ENCODE measurements at places on chromosomes 2 and 18. TPM values are rescaled to one million over a fixed set of nuclear protein-coding genes. Genes with fewer than 3 reads are reported as not detected.

DNA sequence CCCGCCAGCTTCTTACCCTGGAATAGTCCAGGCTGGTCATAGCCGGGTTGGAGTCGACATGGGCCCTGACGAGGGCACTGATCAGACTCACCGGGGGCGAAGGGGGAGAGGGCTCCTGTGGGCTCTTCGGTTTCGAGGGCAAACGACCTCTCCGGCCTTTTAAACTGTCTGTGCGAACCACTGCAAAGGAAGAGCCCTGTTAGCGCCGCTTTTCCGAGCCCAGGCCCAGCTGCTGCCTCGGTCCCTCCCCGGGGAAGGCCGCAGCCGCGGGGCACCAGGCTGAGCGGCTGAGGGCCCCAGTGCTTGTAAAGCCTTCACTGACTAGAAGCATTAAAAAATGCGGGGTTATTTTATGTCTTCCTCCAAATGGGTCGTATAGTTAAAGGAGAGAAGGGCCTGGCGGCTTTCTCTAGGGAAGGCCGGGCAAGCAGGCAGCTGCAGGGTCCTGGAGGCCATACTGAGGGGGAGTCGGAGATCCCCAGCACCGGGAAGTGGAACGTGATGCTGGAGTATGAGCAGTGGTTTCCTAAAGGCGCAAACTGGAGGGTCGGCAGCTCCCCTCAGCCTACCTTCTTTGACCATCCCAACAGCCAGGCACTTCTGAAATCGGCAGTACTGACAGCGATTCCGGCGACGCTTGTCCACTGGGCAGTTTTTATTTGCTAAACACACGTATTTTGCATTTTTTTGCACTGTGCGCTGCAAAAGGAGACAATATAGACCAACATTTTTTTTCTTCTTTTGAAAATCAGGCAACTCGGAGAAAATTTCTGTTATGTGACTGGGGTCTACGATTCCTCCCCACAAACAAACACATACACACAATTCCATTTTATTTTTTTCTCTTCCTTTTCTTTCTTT lies 4.5 kb downstream of the NR4A2 start:
- DNase-seq = no peak
- H3K4me3 ChIP-seq = no peak overlapping the region
- no peaks in the 10 kb centered on the region for H3K36me3 ChIP-seq
- H3K27ac ChIP-seq = no peak overlapping the region
- H3K4me1 ChIP-seq = peaks cover 27% of the 10 kb centered on the region

The SERPINB5 gene
- not detected for total RNA-seq

GRCh38 chr2:172513935-172514586 lies 41.8 kb upstream of the PDK1 start:
- H3K27ac ChIP-seq = no peak overlapping the region
- DNase-seq = no peak
- no peaks in the 10 kb centered on the region for H3K27me3 ChIP-seq
- H3K4me1 ChIP-seq = peaks cover 10% of the 10 kb centered on the region
- H3K36me3 ChIP-seq = no peaks in the 10 kb centered on the region
- no peak overlapping the region for H3K4me3 ChIP-seq

DNA sequence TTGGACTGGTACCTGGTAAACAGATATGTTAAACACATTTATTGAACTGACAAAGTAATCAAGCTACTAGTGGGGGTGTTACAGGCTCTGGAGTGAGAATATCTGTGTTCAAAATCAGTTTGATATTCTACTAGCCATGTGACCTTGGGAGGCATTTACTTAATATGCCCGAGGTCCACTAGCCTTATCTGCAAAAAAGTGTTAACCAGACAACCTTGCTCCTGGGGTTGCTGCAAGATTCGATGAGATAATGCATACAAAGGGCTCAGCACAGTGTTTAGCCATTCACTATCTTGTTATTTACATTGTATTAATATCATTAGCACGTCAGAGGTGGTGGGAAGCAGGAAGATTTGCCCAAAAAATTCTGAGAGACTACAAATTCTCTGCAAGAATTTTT lies 103.3 kb downstream of the CDH2 start:
- no peak overlapping the region for H3K27ac ChIP-seq
- no peak overlapping the region for H3K4me3 ChIP-seq
- H3K27me3 ChIP-seq = no peaks in the 10 kb centered on the region
- no peaks in the 10 kb centered on the region for H3K36me3 ChIP-seq
- DNase-seq = no peak

GRCh38 chr2:169071455-169071854 lies 2.1 kb downstream of the DHRS9 start:
- H3K36me3 ChIP-seq = no peaks in the 10 kb centered on the region
- peaks cover 7% of the 10 kb centered on the region for H3K4me1 ChIP-seq
- H3K27ac ChIP-seq = no peak overlapping the region

The PIGN gene
- 9.6 TPM for total RNA-seq

The CHST9 gene
- total RNA-seq = not detected

DNA sequence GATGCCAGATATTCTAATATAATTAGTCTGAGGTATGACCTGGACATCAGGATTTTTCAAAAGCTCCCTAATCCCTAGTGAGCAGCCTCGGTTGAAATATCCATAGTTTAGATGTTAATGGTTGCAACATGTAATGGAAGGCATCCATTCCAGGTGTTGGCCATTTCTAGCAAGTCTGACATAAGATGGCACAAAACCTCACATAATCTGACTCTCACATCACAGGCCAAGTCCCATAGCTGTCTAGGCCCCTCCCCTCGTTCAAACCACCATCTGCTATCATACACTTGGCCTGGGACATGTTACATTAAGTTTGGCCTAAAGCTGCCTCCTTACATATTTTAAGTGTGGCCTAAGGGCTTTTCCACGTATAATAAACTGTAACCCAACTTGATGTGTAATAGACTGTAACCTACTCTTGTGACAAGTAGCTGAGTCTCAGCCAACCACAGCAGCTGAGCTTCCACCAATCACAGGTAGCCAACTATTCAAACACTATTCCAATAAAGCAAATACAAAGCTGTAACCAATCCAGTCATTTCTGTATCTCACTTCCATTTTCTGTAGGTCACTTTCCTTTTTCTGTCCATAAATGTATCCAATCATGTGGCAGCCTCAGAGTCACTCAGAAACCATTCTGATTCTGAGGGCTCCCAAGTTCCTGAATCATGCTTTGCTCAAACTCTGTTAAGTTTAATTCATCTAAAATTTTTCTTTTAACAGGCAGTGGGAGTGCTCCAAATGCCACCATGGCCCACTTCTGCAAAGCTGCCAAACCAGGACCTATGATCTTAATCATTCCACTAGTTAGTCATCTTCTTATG lies 59.4 kb downstream of the ADD2 start:
- no peaks in the 10 kb centered on the region for H3K4me1 ChIP-seq
- no peaks in the 10 kb centered on the region for H3K36me3 ChIP-seq
- no peak for DNase-seq
- no peak overlapping the region for H3K27ac ChIP-seq
- H3K4me3 ChIP-seq = no peak overlapping the region

- peaks cover 10% of the 10 kb centered on the region for H3K27me3 ChIP-seq
- no peaks in the 10 kb centered on the region for H3K36me3 ChIP-seq
Observed at GRCh38 chr2:175864137-175864850, 137.8 kb downstream of the LNPK start.

GRCh38 chr2:235568431-235568830 lies 74.6 kb downstream of the AGAP1 start:
- DNase-seq = no peak
- no peaks in the 10 kb centered on the region for H3K4me1 ChIP-seq
- peaks cover 11% of the 10 kb centered on the region for H3K27me3 ChIP-seq
- H3K27ac ChIP-seq = no peak overlapping the region
- H3K4me3 ChIP-seq = no peak overlapping the region

The TTC21B gene
- 22.9 TPM for total RNA-seq

DNA sequence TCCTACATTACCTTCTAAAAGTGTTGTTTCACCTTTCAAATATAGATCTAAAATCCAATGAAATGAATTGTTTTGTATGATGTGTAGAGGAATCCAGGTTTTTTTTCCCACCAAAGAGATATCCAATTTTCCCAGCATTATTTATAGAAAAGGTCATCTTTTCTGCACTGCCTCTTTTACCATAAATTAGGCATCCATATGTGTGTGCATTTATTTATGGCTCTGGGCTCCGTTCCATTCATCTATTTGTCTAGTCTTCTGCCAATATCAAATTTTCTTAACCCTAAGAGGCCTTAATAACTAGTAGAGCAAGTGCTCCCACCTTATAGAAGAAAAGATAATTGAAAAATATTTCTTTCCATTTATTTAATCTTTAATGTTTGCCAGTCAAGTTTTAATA lies 88.3 kb downstream of the ATAD2B start:
- DNase-seq = no peak
- H3K27ac ChIP-seq = no peak overlapping the region
- H3K27me3 ChIP-seq = no peaks in the 10 kb centered on the region
- peaks cover 7% of the 10 kb centered on the region for H3K36me3 ChIP-seq
- H3K4me3 ChIP-seq = no peak overlapping the region

- no peak overlapping the region for H3K27ac ChIP-seq
- no peaks in the 10 kb centered on the region for H3K27me3 ChIP-seq
- no peaks in the 10 kb centered on the region for H3K4me1 ChIP-seq
Observed at GRCh38 chr2:25521665-25522387, 151.6 kb downstream of the DTNB start.

GRCh38 chr18:60910534-60910933 lies 422.7 kb upstream of the CDH20 start:
- no peak overlapping the region for H3K27ac ChIP-seq
- no peak overlapping the region for H3K4me3 ChIP-seq
- DNase-seq = no peak
- no peaks in the 10 kb centered on the region for H3K27me3 ChIP-seq
- H3K36me3 ChIP-seq = no peaks in the 10 kb centered on the region

DNA sequence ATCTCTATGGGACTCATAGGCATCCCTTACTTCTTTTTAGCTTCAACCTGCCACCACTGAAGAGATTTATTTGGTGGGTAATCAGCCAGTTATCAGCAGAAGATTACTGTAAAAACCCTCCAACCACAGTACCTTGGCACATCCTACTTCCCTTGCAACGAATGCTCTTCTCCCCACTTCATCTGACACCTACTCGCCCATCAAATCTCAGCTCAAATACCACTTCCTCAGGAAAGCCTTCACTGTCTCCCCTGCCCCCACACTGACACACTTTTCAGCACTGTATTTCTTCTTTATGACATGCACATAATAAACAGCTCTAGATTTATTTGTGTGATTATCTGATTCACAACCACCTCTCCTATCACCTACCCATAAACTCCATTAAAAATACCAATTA lies 3.1 kb downstream of the KDSR start:
- peaks cover 30% of the 10 kb centered on the region for H3K36me3 ChIP-seq
- no peaks in the 10 kb centered on the region for H3K27me3 ChIP-seq
- no peak overlapping the region for H3K27ac ChIP-seq
- peaks cover 33% of the 10 kb centered on the region for H3K4me1 ChIP-seq

DNA sequence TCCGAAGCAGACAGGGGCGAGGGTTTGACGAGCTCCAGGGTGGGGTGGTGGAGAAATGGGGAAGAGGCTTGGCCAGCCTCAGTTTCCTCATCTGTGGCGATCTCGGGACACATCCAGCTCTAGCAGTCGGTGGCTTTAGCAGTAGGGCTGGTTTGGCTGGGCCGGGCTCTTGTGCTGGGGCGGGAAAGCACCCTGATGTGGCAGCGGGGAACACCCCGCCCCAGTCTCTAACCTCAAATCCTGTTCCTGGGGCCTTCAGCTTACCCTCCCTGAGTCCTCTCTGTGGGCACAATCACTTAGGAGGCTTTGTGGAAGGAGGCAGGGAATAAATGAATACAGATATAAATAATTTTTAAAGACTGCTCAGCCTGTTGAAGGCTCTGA lies 26.5 kb upstream of the MCFD2 start:
- peak overlapping the region; percentile 96 for H3K27ac ChIP-seq
- DNase-seq = peak; percentile 67
- peak overlapping the region; percentile 96 for H3K4me3 ChIP-seq
- H3K27me3 ChIP-seq = no peaks in the 10 kb centered on the region
- H3K36me3 ChIP-seq = no peaks in the 10 kb centered on the region

GRCh38 chr2:45256867-45257641 lies 247.8 kb upstream of the SIX2 start:
- no peak overlapping the region for H3K27ac ChIP-seq
- no peaks in the 10 kb centered on the region for H3K36me3 ChIP-seq
- DNase-seq = no peak
- H3K4me1 ChIP-seq = no peaks in the 10 kb centered on the region

DNA sequence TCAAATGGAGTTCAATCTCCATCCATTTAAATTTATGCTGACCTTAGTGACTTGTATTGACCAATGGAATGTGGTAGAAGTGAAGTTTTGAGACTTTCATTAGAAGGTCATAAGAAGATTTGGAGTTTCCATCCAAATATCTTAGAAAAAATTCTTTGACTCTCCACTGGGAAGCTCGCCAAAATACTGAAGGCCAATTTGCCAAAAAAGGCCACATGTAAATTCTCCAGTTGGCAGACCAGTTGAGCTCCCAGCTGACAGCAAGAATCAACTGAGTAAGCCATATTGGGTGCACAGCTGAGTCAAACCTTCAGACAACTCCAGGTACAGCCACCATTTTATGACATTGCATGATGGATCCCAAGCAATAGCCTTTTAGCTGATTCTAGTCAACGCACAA lies 228.3 kb upstream of the SETBP1 start:
- H3K27me3 ChIP-seq = no peaks in the 10 kb centered on the region
- no peak overlapping the region for H3K4me3 ChIP-seq
- no peaks in the 10 kb centered on the region for H3K36me3 ChIP-seq
- no peak for DNase-seq
- H3K27ac ChIP-seq = no peak overlapping the region

The SYT4 gene
- not detected for total RNA-seq

DNA sequence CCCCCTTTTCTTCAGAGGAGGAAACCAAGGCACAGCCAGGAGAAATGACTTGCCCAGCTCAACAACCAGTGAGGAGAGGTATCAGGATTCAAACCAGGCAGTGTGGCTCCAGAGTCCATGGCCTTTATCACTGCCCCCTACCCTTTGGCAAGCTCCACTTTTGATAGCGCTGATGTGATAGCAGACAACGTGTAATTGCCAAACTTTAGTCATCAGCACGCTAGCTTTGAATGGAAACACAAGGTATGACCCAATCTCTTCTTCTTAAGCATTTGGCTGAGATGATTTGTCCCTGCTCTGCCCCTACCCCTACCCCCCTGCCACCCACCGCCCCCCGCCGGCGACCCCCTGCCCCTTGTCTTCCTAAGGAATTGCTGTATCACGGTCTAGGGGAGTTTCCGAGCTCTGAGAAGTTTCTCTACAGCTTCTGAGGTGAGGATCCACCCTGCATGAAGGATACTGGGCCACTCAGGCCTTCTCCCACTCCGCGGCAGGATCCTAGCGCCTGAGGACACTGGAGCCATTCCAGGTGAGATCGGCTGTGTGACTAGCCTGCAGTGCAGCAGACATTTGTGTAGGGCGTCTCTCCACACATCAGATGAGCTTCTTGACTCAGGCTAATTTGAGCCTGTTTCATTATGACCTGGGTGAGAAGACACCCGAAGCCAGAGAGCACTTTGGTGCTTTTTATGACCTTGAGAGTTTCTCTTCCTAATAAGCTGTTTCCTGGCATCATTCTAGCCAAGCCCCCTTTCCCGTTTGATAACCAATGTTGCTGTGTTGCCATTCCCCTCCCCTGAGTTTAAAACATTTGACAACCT lies 75.1 kb upstream of the MAP4K4 start:
- peaks cover 21% of the 10 kb centered on the region for H3K4me1 ChIP-seq
- DNase-seq = no peak
- H3K36me3 ChIP-seq = no peaks in the 10 kb centered on the region

Data from CD4-positive, alpha-beta T cell (primary cell).